ENCODE measurements at places on chromosomes 16 and 17.

- DNase-seq, result no peak
These were observed 151.1 kb downstream of the ITFG1 start for GRCh38 chr16:47309581-47310312.

- peak; percentile 17 for DNase-seq
These were observed 294.1 kb downstream of the BCAS3 start for GRCh38 chr17:60971515-60972369.

GRCh38 chr16:28936784-28937155 lies 5.0 kb downstream of the CD19 start:
- DNase-seq, result no peak

DNA sequence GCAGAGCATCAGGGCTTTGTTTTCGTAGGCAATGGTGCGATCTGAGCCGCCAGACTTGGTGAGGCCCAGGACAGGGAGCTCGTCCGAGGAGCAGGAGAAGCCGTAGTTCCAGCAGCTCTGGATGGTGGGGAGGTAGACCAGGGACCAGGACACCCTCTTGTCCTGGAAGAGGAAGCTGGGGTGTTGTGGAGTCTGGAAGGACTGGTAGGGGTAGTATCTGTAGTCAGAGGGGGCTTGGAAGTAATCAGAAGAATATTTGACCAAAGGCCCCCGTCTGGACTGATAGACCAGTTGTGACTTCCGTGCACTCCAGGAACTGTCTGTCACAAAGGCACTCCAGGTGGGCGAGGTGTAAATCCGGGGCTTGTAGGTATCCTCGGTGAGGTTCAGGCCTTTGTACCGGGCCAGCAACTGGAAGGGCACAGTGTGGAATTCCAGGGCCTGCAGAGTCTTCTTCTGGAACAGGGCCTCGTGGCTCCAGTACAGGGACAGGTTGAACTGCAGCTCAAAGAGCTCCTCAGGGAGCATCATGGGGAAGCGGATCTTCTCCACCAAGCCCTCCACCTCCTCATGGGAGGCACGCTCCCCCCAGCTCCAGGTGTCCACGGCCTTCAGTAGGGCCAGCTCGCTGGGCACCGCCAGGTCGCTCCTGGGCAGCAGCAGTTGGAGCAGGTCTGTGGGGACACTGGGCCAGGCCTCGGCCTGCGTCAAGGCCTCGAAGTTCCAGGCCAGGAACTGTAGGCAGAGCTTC lies 7.8 kb downstream of the LGALS3BP start:
- no peak for DNase-seq

DNA sequence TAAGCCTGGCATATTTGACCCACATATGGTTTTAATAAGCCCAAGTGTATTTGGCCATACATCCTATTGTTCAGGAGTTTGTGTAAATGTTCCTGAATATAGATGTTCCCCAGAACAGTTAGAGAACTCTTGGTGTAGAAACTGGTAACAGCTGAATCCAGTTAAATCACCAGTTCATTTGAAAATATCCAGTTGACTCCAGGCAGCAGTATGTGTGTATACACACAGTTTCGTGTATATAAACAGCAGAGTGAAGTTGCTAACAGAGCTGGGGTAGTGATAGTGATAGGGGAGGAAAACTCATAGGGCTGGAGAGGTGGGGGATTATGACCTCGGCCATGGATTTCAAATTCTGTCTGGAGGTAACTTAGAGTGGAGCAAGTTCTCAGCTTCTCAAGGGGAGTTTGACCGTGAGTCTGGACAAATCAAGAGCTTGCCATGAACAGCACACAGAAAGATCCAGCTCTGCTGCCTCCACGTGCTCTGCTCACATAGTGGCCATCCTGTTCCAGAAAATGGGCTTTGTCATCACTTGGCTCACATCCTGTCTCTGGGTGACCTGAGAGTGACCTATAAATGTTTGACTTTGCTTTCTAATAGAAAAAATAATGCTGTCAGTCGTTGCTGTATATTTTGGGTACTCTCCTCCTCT lies 30.6 kb upstream of the MMD start:
- DNase-seq, result no peak

GRCh38 chr16:5296176-5296575 lies 198.6 kb upstream of the EEF2KMT start:
- no peak for DNase-seq

DNA sequence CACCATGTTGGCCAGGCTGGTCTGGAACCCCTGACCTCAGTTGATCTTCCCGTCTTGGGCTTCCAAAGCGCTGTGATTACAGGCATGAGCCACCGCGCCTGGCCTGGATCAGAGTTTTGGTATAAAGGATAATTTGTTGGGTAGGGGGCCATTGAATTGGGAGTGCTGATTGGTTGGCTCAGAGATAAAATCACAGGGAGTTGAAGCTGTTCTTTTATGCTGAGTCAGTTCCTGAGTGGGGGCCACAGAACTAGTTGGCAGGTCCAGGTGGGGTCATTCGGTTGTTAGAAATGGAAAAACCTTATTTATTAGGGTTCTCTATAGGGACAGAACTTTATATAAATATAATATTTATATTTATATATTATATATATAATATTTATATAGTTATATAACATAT lies 147.1 kb downstream of the SSH2 start:
- DNase-seq, result no peak

DNA sequence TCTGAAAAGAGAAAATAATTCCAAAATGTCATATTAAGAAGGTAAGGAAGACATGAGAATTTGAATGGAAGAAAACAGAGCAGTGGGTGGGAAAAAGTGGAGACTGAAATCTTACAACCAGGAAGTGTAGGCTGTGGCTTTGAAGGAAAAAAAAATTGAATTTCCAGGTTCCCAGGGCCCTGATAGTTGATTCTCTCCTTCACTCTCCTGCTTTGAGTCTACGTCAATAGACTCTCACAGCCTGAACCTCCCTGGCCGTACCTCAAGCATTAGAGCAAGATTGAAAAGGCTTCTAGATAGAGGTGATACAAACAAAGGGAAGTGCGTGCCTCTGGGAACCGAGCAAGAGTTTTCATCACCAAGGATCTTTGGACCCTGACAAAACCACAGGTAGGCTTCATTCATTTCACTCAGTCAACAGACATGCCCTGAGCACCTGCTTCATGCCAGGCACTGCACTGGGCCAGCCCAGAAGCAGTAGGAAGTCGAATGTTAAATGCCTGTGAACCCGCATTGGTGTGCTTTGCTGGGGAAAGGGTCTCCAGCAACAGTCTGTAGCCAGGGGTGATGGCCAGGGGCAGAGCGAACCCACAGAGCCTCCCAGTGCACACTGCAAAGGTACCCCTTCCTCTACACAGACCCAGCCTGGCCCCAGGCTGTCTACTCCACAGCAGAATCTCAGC lies 163.9 kb downstream of the SLC39A11 start:
- no peak for DNase-seq

DNA sequence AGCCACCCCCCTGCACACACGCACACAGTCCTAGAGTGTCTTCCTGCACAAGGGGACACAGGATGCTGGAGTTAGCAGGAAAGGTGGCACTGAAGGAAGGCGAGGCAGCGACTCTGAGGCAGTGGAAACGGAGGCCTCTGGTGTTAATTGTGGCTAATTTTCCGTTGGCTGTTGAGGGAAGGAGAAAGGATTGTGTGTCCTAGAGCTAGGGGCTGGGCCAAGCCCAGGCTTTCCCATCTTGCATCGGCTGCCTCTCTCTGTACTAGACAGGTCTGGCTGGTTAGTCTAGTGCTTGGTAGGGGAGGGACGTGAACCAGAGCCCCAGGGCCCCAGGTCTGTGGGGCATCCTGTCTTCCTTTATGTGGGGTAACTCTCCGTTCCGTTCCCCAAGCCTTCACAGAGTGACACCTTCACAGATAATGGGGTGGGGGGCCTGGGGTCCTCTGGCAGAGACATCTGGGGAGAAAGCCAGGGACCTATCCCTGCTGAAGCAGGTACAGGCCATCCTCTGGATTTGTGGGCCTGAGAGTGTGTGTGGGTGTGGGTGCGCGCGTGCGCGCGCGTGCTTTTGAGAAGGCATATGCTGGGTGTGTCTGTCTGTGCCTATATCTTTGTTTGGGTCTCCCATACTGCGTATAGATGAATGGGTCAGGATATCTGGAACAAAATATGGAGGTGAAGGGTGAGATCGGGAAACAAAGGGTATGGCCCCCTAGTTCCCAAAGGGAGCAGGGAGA lies at the start of gene CHD3:
Gene CHD3 (plus strand): TSS at position 606 of the 737 bp plus-strand sequence. CDS start 212 bp downstream, outside the sequence.
- peak; percentile 63 for DNase-seq

DNA sequence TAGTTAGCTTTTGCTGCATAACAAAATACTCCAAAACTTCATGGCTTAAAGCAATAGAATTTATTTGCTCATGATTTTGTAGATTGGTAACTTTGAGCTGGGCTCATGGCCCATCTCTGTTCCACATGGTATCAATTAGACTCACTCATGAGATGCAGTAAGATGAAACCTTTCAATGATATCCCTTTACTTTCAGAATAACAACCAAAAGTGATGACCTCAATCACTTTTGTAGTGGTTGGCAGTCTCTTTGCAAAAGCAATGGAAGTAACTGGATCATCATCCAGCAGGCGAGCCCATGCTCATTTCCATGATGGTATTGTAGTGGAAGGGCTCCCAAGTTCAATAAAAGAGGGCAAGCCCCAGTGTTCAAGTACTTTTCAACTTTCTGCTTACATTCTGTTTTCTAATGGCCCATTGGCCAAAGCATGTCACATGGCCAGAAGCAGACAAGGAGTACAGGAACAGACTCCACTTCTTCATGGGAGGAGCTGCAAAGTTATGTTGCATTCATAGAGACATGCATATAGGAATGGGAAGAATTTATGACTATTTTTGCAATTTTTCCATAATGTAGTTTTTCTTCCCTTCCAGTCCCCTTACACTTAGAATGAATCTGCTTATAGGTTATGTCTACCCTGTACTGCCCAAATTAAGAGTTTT lies 41.7 kb downstream of the EFCAB5 start:
- no peak for DNase-seq

DNA sequence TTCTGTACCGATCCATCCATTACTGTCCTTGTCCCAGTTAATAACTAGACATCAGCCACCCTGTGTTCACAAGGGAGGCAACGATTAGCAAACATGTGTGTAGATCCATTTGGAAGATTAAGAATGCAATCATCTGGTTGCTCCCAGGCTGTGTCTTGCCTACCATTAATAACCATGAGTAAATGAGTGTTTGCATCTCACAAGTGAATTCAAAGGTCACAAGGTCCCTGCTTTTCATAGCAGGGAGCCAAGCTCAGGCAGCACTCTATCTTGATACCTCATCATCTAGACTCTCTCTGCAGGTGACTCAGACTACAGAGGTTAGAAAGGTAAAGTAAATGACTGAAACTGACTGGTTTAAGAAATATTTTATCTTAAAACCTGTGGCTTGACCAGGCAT lies 25.3 kb downstream of the VWA3A start:
- no peak for DNase-seq

- no peak for DNase-seq
These were observed 8.9 kb upstream of the CIITA start for GRCh38 chr16:10868104-10868595.

GRCh38 chr16:14405611-14406537 lies 224.2 kb downstream of the PARN start:
- peak; percentile 40 for DNase-seq

DNA sequence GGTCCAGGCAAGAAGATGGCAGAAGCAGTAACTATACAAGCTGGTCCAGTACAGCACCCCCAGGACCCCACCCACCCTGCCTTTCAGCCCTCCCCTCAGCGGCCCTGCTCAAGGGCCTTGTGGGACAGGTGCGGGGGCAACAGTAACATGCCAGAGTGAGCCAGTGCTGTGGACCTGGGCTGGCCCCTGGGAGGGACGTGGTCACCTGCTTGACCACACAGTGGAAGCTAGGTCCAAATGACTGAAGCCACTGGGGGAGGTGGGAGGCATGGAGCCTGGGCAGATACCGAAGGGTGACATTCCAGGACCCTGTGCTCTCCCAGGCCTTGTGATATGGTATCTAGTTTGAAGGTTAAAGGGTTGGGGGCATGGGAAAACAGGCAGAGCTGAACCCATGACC lies 17.3 kb downstream of the ATP6V0D1 start:
- DNase-seq, result no peak
